GM20000 (cell line): ENCODE measurements at places on chromosomes 12 and 14.

DNA sequence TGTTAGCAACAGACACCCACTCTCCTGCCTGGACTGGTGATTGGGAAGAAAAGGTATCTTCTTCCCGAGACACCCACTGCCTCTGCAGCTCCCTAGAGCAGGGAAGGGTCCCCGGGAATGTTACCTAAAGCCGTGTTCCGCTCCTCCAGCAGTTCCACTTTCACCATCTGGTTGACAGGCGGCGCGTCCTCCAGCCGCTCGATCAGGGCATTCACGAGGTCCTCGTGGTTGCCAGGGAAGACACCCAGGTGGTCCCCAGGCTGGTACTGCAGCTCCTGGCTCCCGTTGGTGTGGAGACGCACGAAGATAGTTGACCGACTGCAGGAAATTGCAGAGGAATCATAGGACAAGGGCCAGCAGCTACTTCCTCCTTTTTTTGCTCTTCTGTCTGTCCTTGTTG is 44.2 kb upstream of the FBXO21 start:
- DNase-seq, result no peak

DNA sequence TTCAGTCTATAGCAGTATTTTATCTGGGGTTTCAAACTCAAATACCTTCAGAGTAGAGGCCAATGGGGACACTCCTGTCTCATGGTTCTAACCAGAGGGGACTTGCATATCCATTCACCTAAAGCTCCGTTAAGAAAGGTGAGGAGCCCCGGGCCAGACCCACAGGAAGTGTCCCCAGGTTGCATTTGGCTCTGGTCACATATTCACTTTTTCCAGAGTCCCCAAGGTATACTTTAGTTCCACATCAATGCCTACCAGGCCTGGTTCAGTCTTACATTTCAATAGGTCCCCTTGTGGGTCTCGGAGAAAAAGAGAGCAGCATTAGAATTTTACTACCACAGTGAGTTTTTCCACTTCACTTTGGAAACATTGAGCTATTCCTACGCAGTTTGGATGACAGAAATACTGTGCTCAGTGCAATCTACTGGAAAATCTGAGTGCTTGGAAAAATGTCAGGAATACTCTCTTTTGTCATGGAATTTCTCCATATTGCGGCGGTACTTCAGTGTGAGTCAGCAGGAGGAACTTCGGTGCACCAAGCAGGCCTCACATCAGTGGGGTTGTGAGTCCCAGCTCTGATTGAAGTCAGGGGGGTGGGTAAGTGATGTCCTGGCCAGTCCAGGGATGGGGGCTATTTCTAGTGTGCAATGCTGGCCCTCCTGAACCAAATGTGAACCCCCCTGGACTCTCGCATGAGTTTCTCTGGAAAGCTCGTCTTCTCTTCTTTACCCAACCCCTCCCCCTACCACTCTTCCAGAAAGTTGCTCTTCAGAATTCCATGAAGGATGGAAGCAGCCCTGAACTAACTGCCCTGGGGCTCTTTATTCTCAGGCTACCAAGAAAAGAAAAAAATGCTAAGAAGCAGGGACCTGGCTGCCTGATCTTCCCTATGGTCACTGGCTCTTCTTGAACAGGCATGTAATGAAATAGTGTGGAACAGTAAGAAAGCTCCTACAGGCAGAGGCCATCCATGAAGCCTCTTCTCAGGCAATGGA is 184.7 kb downstream of the PRKCH start:
- no peak for DNase-seq

- DNase-seq, result no peak
These were observed 294.1 kb upstream of the TMPO start for GRCh38 chr12:98221243-98221808.

GRCh38 chr12:84689638-84690037 is 223.0 kb downstream of the SLC6A15 start:
- no peak for DNase-seq

DNA sequence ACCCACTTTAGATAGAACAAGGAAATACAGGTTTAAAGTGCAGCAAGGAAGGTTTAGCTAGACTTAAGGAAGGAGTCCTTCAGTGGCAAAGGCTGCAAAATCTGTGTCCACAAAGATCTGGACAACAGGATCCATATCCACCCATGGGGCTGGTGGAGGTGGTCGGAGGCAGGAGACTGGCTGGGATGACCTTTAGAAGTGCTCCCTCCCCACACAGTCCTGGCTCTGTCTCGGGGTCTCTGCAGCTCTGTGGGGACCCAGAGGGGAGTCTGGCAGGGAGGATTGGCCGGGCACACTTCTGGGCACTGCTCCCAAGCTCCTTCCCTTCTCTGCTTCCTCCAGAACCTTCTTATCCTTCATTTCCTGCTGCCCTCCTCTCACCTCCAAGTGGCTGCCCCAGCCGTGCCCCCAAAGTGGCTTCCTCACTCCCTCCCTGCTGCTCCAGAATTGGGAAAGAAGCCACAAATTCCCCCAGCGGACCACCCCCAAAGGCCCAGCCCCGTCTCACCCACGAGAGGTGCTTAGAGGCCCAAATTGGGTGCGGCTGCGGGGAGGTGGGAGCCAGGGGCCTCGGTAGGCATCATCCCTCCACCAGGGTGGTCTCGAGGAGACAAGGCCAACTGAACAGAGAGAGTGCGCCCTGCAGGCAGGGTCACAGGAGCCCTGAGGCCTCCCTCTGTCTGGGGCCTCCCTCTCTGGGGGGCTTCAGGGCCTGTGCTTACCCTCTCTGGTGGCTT is 21.9 kb upstream of the PGF start:
- no peak for DNase-seq

DNA sequence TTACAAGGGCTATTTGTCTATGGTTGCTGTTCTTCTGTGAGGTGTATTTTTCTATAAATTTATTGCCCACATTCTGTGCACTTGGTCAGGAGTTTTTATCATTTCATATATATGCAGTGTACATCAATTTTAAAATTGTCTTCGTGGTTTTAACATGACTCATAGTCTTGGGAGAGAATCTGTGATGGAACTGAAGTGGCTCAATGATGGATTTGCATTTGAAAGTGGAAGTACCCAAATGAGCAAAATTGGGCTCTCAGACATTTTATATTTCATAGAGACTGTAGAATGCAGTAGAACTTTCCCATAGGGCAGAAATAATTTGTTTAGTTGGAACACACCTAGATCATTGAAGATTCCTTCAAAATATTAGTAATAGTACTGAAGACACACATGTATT is 1.9 kb upstream of the SCFD1 start:
- DNase-seq, result peak; percentile 52
